ENCODE measurements at places on chromosomes 5 and 9.

- no peak for DNase-seq
Measured at GRCh38 chr5:77139001-77139400, 51.9 kb upstream of the ZBED3 start.

- DNase-seq, result no peak
Measured at GRCh38 chr9:38641985-38642864, 21.8 kb upstream of the ANKRD18A start.

DNA sequence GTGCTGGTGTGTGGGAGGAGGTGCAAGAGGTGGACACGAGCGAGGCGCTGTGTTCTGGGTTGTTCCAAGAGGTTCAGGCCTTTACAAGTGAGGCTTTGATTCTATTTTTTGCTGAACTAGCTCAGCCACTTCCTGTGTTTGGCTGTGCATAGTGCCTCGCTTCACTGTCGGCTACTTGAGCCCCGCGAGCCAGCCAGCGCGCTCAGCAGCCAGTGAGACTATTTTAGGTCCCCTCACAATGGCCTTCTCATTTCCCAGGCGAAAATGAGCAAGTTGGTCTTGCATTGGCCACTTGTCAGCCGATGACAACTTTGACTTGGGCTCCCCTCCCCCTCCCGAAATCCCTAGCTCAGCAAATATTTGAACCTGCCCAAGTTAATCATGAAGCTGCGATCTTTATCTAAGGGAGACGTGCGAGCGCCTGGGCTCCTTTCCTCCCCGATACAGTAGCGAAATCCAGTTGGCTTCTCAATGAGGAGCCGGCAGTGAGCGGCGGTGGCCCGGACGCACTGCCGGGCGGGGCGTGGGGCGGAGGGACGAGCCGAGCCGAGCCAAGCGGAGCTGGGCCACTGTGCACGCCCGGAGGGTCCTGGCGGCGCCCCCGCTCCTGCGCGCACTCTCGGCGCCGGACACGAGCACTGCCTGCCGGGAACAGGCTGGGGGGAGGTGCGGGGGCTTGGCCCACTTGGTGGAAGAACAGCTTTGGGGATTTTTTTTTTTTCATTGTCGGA lies 72.6 kb downstream of the PIK3R1 start:
- DNase-seq, result peak; percentile 16

DNA sequence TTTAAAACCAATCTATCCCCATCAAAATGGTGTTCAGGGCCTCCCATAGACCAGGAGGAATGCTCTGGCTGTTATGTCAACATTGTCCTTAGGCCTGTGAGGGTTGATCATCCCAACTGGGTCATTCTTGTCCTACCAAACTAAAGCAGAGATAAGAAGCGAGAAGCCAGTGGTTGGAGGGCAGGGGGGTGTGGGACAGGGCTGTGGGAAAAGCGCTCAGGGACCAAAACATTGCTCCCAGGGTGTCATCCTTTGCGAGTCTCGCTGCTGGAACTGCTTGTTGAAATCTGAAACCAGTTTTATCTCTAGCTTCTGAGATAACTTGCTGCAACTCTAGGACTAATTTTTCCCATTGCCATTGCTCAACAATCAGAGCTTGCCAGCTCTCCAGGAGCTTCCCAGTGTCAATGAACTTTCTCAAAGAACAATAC lies 48.1 kb downstream of the SPATA31C2 start:
- DNase-seq, result no peak

- DNase-seq, result no peak
Measured at GRCh38 chr9:16455842-16456241, 414.6 kb downstream of the BNC2 start.

- no peak for DNase-seq
Measured at GRCh38 chr5:164869325-164869724, 1363.9 kb downstream of the MAT2B start.

DNA sequence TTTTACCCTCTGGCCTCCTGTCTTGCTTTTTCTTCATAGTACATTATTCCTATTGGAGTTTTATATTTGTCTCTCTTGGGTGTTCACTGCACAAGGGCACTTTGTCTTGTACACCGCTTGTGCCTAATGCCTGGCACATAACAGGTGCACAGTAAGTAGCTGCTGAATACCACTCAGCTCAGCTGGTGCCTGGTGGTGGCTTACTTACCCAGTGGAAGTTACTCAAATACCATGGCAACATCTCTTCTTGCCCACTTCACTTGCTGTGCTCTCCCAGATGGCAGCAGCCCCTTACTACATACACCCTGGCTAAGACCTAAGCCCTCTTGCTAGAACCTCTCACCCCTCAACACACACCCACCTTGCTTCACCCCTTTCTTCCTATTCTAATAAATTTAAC lies 11.3 kb upstream of the SKP1 start:
- no peak for DNase-seq

GRCh38 chr9:114608525-114608796 lies 2.6 kb upstream of the TMEM268 start:
- no peak for DNase-seq

DNA sequence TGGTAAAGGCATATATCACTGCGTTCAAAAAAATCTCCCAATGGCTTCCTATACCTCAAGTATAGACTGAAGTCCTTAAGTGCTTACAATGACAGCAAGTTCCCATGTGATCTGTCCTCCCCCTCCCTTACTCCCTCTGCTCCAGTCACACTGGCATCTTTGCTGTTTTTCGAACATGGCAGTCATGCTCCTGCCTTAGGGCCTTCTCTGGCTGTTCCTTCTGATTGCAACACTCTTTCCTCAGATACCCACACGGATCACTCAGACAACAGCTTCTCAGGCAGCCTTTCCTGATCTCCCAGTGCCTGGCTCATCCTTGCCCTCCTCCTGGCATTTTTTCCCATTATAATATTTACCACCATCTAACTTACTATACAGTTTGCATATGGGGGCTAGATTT lies 232.8 kb downstream of the ARHGEF28 start:
- no peak for DNase-seq

GRCh38 chr9:123922911-123923310 lies 7.0 kb downstream of the DENND1A start:
- DNase-seq, result no peak

- no peak for DNase-seq
Measured at GRCh38 chr5:174328631-174329299, 283.3 kb downstream of the NSG2 start.

DNA sequence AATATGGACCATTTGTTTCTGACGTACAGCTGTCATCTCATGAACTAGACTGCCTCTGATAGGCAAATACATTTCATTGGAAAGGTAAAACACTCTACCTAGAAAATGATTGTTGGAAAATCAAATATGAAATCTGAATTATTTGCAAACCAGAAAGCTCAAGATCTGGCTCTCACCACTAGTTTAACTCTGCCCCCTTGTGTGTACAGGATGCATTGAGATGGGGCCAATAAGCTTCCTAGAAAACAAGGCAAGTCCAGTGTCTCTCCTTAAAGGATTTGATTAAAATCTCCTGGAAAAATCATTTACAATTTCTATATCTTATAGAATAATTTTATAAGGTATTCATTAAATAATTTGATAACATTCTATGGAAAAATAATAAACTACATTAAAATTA lies 311.9 kb upstream of the ANKH start:
- DNase-seq, result no peak
